CD4-positive, alpha-beta T cell treated with Interleukin-6 at 100 ng/mL for 8 hours (primary cell): ENCODE measurements at places on chromosomes 3 and 15.

DNA sequence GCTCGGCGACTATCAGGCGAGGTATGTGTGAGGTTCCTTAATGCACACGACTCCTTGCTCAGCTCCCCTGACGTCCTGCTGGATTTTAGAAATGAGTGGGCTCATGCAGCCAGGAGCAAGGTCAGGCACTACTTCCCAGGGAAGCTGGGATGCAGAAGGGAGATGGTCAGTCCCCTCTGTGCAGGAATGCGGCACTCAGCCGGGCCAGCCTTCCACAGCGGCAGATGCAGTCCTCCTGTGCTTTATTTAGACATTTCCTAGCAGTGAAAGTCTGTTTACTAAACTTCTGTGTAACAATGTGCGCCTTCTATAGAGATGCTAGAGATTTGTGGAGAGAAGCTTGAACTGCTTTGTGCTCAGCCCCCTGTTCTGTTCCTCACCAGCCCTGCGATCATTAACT lies 252.1 kb downstream of the SLCO3A1 start:
- no peak for DNase-seq

GRCh38 chr3:161489395-161489794 lies 7.2 kb upstream of the OTOL1 start:
- no peak for DNase-seq

GRCh38 chr3:191166368-191166767 lies 32.7 kb upstream of the OSTN start:
- no peak for DNase-seq

GRCh38 chr3:72860846-72861245 lies 12.6 kb upstream of the SHQ1 start:
- DNase-seq: no peak

DNA sequence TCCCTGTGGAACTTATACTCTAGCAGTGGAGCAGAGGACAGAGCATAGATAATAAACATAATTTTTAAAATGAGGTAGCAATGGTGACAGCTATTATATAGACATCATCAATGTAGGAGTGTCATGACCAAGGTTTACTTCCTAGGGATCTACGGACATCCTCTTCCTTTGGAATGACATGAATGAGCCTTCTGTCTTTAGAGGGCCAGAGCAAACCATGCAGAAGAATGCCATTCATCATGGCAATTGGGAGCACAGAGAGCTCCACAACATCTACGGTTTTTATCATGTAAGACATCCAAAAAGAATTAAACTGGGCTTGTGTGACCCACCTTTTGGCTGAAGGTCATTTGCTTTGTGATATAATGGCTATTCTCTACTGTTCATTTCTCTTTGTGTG lies 30.1 kb upstream of the CAPN3 start:
- no peak for DNase-seq

GRCh38 chr3:137165117-137165806 lies 207.5 kb downstream of the IL20RB start:
- no peak for DNase-seq

DNA sequence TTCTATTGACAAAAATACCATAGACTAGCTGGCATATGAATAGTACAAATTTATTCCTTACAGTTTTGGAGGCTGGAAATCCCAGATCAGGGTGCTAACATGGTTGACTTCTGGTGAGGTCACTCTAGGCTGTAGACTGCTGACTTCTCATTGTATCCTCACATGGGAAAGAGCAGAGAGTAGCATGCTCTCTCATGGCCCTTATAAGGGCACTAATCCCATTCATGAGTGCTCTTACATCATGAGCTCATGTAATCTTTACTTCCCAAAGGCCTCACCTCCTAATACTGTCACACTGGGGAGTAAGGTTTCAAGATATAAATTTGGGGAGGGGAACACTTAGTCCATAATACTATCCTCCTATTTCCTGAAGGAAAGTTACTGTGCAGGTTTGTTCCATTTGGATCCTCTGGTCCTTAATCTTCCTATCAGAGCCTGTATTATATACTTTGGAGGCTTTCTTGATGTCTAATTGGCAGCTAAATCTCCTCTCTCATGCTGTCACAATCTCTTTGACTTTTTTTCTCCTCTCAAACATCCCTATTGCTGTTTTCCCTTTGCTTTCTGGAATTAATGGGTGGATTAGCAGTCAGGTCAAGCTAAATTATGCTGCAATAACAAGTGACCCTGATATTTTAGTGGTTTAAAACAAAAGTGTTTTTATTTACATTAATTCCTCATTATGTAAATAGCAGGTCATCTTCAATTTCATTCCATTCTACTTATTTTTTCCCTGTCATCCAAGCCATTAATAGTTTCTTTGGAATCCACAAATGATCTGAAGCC lies 23.1 kb upstream of the LEKR1 start:
- no peak for DNase-seq

- DNase-seq: no peak
These were observed 52.7 kb downstream of the OTOL1 start for GRCh38 chr3:161549261-161549660.

DNA sequence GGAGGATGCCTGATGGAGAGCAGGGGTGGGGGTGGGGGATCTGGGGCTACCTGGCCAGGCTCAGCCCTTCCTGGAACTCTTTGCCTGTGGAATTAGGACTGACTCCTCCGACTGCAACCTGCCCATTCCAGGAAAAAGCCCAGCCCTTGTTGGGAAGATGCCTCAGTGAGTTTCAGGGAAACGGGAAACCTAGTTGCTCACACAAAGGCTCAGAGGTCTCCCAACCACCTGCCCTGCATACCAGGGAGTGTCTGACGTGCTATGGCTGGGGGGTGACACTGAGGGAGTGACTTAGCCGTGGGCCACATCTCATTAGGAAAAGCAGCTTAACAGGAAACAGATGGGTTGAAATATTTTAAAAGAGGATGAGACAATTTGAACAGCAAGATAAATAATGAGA lies 27.9 kb downstream of the CYP8B1 start:
- DNase-seq: no peak

- DNase-seq: no peak
These were observed 67.2 kb downstream of the CGNL1 start for GRCh38 chr15:57443486-57443885.
